ENCODE measurements at places on chromosomes 5 and 9. TPM values are rescaled to one million over a fixed set of nuclear protein-coding genes. Genes with fewer than 3 reads are reported as not detected.

Gene ELOVL7
- total RNA-seq, result 0.45 TPM

Gene FAM151B
- 2.6 TPM for total RNA-seq

Gene TAF11L5
- total RNA-seq, result not detected

Gene EPB41L4B
- 0.45 TPM for total RNA-seq

Gene DAPK1
- 2.1 TPM for total RNA-seq

Gene PLAC8L1
- total RNA-seq, result 0.34 TPM

Gene CATSPER3
- total RNA-seq, result not detected

Gene BTNL3
- total RNA-seq, result not detected

Gene HTR1A
- total RNA-seq, result not detected

Gene MEGF10
- 0.91 TPM for total RNA-seq

Gene SLC6A18
- not detected for total RNA-seq

Gene PCA3
- not detected for total RNA-seq

Gene PNPLA7
- 1.8 TPM for total RNA-seq

Gene NIPAL4
- 0.42 TPM for total RNA-seq

Gene PCDHB7
- total RNA-seq, result 6.7 TPM

Gene KCTD16
- not detected for total RNA-seq

Gene NDUFAF2
- total RNA-seq, result 76.3 TPM

Gene PCDHA5
- total RNA-seq, result 3.0 TPM

Gene SCGB3A2
- not detected for total RNA-seq

Measured in A375 (cell line).